NCI-H2171 treated with DMSO at 0.1 percent for 48 hours (cell line): ENCODE measurements at places on chromosomes 12 and 14.

- DNase-seq: no peak
Measured at GRCh38 chr12:131357185-131357747, 353.6 kb upstream of the SFSWAP start.

DNA sequence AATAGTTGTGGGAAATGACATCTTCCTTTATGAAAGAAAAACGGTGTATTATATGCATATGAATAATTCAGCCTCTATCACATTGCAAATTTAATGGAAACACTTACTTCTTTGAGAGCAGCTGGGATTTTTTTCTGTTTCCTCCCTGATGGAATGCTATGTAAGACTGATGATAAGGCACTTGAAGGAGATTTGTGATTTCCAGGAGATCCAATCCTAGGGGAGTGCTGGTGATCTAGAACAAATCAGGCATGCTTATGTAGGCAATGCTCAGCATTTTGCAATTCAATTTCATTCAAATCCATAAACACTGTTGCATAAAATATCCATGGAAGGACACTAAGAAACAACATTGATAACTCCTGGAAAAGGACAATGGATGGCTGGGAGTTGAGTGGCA, 16.0 kb upstream of the NR2C1 start:
- DNase-seq: no peak

DNA sequence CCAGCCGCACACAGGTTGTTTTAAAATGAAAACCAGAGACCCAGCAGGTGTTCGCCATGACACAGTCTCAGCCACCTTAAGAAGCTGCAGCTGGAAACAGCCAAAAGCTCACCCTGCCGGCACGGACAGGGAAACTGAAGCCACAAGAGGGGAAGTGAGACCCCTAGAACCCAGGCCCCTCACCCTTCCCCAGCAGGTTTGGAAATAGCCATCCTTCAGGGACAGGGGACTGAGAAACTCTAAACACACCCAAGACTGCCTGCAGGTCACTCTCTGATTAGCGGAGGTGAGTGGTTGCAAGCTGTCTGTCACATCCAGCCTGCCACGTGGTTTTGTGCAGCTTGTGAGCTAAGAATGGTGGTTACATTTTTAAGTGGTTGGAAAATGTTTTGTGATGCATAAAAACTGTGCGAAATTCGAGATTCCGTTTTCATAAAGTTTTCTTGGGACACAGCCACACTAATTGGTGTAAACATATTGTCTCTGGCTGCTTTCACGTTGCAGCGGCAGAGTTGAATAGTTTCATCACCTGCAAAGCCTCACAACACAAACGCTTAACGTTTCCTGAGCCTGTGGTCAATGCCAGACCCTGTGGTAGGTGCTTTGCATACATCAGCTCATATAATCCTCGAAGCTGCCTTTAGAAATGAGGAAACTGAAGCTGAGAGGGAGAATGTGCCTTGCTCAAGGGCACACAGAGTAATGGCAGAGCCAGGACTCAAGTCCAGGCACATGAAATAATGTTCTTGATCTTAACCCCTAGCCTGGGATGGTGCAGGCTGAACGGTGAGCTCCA, 1.7 kb upstream of the SELPLG start:
- DNase-seq: peak; percentile 32

DNA sequence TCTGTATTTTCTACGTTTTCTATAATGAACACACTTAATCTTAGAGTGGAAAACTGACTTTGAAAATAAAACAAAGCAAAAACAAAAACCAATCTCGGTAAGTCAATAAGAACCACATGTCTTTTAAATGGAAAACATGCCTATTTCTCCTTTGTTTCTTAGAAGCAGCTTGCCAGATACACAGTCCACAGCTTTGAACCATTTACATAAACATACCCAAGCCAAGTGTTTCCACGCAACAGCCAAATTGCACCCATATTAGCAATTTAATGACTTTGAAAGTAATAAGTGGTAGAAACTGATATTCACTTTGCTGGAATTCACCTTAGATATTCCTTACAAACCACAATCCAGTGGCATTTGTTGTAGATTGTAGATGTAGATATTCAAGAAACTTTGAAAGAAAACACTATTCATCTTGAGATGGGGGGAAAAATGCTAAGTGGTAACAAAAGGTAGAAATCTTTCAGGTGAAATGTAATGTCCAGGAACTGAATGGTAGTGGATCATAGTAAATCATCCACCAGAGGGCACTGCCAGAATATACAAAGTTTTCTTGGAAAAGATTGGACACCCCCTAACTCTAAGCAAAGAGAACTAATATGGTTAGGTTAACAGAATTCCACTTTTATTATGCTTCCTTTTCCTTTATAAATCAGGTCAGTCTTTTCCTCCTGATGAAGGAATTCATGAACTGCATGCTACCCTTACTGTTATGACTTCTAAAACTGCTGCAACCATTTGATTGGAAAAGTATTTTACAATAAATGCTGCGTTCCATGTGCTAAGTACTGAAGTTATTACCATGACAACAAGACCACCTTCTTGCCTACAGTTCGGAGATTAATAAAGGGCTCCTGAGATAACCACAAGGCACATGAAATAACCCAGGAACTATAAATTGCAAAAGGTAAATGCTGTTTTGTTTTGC, 69.8 kb downstream of the RERG start:
- DNase-seq: no peak

GRCh38 chr14:106841701-106842100, 1315.3 kb downstream of the TMEM121 start:
- DNase-seq: no peak

DNA sequence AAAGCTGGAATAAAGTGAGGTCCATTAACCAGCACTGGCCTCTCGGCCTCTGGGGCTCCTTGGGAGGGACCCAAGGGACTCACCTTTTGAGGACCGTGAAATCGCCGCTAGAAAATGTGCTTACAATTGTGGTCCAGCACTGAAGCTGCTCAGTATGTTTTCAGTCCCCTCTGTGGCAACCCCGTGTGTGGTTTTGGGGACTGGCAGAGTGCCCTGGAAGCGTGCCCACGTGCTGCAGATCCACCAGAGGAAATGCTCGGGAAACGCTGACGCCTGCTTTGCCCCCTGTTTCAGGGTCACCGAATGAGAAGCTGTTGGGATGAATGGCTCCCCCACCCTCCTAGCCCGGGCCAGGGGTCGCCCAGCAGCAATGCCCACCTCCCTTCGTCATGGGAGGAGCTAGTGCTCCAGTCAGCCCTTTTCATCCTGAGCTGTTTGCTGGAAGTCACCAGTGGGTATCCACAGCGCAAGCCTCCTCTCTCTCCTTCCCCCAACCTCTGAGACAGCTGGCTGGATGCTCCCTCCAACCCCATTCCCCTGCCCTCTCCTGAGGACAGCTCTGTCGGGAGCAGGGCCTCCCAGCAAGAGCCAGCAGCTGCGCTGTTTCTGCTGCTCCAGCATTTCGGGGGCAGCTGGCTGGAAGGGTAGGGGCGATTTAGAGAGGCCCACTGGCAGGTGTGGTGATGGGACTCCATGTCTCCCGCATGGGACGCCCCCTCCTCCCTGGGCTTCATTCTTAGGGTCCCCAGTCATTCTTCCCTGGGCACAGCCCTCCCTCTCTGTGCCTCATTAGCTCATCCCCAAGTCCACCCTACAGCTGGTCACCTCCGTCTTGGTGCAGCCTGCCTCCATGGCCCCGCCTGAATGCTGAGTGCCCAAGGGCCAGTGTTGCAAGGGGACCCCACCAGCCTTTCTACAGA, 33.2 kb upstream of the PPP1R13B start:
- peak; percentile 27 for DNase-seq

DNA sequence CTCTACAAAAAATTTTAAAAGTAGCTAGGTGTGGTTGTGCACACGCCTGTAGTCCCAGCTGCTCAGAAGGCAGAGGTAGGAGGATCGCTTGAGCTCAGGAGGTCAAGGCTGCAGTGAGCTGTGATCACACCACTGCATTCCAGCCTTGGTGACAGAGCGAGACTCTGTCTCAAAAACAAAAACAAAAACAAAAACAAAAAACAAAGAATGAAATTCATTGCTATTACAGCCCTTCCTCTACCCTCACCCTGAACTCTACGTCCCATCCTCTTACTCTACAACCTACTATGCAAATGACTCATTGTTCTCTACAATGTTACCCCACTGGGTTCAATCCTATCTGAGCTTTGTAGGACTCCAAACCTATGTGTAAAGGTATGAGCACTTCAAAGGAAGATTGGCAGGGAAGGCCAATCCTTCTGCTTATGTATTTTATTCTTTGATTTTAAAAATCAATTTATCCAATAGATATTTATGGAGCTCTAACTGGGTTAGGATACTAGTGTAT, 39.3 kb downstream of the NINJ2 start:
- no peak for DNase-seq

DNA sequence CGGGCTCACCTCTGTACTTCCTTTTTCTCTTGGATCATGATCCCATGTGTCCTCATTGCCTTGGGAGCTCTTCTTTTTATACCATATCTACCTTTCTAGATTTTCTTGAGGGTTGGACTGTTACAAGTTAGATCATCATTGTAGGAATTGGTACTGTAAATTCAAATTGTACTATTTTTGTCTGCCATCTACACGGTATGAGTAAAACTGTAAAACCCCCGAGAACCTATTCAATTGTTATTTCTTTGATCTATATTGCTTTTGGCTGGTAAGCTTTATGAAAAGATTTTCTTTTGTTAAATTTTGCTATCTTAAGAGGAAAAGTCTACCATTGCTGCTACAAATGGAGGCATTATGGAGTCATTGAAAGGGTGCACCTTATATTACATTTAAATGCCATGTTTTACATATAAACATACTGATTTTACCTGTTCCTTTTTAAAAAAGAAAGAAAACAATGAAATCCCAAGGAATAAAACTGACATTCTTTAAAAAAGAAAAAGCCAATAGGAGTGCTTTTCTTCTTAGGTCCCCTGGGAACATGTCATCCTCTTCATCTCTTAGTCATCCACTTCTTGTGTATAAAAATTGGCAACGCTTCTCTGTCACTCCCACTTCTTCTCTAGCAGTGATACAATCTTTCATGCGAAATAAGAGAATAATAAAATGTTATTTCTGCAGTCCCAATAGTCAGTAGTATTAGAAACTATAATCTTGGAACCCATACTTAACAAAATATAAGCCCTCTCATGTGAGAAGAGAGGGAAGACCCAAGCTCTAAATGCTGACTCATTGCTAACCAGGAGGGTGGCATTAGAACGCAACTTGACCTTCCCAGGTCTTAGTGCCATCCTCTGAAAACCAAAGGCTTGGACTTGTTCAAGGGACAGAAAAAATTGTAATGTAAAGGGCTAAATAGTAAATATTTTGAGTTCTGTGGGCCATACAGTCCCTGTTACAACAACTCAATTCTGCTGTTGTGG, 20.4 kb downstream of the RGS6 start:
- no peak for DNase-seq

GRCh38 chr14:77574446-77575115, 41.9 kb downstream of the SPTLC2 start:
- no peak for DNase-seq

GRCh38 chr14:53646925-53647324, 309.7 kb downstream of the BMP4 start:
- no peak for DNase-seq

DNA sequence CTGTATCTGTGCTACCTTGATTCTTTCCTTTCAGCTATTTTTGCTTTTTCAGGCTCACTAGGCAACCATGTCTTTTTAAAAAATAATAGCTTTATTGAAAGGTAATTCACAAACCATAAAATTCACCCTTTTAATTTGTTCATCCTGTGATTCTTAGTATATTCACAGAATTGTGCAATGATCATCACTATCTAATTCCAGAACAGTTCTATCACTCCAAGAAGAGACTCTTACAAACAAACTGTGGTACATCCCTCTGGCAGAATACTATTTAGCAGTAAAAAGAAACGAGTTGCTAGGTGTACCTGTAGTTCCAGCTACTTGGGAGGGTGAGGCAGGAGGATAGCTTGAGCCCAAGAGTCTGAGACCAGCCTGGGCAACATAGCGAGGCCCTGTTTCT, 14.8 kb downstream of the CREBL2 start:
- no peak for DNase-seq

DNA sequence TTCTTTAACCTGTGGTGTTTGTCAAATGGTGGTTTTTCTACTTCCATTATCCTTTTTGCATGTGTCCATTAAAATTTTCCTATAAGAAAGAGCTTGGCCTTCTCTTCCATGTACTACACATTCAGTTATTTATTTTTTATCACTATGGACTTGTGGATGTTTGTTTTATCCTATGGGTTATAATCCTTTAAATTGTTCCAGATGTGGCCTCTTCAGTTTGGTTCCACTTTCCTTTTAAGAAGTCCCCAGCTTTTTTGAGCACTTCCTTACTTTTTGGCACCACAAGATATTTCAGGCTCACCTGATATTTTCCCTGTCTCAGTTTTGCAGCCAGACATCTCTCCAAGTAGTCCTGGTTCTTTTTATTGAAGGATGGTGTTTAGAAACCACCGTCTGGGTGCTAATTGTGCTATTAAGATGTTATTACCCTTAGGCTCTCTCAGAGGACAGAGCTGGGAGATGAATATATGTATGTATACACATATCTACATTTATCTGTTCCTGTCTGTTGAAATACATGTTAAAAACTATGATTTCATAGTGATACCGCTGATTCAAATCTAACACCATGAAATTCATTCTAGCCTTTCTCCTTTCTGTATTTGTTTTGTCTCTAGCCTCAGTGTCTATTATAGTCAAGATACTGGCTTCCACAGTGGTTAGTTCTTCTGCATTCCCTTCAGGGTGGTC, 408.5 kb upstream of the RGS6 start:
- no peak for DNase-seq

DNA sequence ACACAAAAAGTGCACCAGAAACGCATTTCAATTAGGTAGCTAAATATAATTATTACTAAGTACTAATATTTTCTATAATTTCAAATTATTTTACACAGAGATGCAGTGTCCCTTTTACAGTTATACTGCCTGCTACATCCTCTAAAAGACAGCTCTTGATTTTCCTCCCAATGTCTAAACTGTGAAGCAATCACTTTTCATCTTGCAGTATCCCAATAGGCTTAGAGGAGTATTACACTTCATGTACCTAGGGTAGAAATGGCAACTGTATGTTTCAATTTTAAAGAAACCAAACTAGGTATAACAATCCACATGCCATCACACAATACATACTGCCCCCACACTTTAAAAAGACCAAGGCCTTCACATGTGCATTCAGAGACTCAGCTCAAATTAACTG, 7.3 kb downstream of the RSRC2 start:
- no peak for DNase-seq

DNA sequence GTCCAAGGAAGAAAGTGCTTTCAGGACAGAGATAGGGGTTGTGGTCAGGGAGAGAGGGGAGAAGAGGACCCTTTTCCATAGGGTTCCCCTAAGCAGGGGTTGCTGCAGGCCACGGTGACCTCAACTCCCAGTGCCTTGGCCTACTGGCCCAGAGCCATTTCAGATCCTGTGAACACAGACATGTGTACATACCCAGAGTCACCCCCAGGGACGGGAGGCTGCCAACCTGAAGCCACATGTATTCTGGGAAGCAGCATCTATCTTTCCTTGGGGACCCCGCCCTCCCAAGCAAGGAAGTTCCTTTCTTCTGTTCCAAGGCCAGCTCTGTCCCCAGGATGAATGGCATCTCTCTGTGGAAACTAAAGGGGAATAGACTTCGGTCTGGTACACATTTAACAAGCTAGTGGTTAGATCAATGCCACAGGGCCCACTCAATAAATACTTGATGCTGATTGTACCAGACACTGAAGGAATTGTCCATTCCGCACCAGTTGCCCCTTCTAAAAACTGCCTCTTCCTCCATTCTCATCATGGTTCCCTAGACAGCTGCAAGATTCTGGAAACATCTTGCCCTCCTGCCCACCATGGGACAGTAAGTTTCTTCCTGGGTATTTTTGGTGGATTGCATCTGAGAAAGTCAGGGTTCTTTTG, 25.2 kb upstream of the DGLUCY start:
- no peak for DNase-seq

GRCh38 chr14:77889971-77890442, 90.1 kb downstream of the ADCK1 start:
- no peak for DNase-seq
